Heart left ventricle (tissue), 16 donors: ENCODE measurements at places on chromosomes 13 and 19. TPM values are rescaled to one million over a fixed set of nuclear protein-coding genes. Genes with fewer than 3 reads are reported as not detected.

Gene ZNF813
- total RNA-seq, result 2.4 TPM

Gene HRC
- total RNA-seq, result 723 TPM

Gene PLVAP
- total RNA-seq, result 9.5 TPM

Gene IRS2
- total RNA-seq, result 7.5 TPM

Gene LHB
- not detected for total RNA-seq

Gene ZNF578
- total RNA-seq, result 1.2 TPM

Gene KLK12
- not detected for total RNA-seq

Gene GSX1
- not detected for total RNA-seq

Gene CADM4
- total RNA-seq, result 7.8 TPM
